Lung (tissue), 17 donors: ENCODE measurements at places on chromosomes 1 and 21. TPM values are rescaled to one million over a fixed set of nuclear protein-coding genes. Genes with fewer than 3 reads are reported as not detected.

The ANGPTL3 gene
- not detected for polyA plus RNA-seq

- DNase-seq, result peak; percentile 77
These were observed 887 bp downstream of the SLC19A2 start for GRCh38 chr1:169484683-169485430.

GRCh38 chr1:25004355-25004754, 74.3 kb upstream of the RUNX3 start:
- DNase-seq, result no peak

- DNase-seq, result no peak
These were observed 324.3 kb downstream of the TGFB2 start for GRCh38 chr1:218669431-218669830.

- DNase-seq, result no peak
These were observed 5.8 kb upstream of the SSR2 start for GRCh38 chr1:156026588-156026987.

- DNase-seq, result peak; percentile 85
These were observed 125.5 kb downstream of the CLEC20A start for GRCh38 chr1:178371235-178371634.

- DNase-seq, result no peak
These were observed 7.7 kb downstream of the AURKAIP1 start for GRCh38 chr1:1367315-1367714.

- DNase-seq, result no peak
These were observed 78.3 kb downstream of the CLEC20A start for GRCh38 chr1:178418284-178418955.
